ENCODE measurements at places on chromosomes 2 and 18. TPM values are rescaled to one million over a fixed set of nuclear protein-coding genes. Genes with fewer than 3 reads are reported as not detected.

- no peak for DNase-seq
Observed at GRCh38 chr18:45541421-45541820, 73.9 kb upstream of the SLC14A2 start.

GRCh38 chr18:51082571-51083267 is 52.7 kb downstream of the SMAD4 start:
- DNase-seq, result no peak

DNA sequence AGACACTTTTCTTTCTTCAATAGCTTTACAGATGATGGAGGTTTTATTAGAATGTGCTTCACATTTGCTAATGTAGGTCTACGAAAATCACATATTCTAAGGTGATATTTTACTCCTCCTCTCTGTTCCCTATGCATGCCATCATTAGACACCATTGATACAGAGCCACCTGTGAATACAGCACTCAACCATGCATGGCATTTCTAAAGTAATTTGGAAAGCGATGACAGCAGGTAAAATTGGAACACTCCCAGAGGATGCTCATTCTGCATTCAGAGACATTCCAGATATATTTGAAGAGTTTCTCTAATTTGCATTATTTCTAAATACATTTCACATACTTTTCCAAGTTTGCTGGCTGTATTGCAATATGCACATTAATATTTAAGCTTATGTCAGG is 65.3 kb upstream of the RIT2 start:
- no peak for DNase-seq

DNA sequence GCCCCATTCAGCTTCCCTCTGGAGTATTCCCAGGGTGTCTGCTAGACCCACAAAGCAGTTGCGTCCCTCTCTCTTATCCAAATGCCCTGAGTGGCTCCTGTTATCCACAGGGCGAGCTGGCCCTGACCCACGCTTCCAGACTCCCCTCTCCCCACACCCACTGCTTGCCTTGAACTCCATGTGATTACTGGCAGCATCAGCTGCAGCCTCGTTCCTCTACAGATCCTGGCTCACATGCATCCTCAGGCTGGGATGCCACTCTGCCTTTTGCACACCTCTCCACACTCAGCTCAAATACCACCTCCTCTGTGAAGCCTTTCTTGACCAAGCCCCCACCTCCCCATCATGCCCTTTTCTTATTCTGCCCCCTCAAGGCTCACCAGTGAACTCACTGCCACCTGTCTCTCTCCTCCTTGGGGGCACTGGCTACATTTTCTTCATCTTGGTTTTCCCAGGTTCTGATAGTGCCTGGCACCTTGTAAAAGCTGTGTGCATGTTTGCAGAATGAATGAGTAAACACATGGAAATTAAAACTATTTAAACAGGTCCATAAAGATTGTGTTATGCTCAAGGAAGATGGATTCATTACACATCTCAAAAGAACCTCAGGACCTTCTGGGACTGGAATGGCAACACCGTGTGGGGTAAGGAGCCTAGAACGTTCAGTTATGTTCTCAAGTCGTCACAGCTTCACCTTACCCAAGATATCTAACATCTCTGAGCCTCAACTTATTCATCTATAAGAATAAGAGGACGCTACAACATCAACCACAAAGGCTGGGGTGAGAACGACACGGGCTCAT is 165.0 kb downstream of the BCL2 start:
- DNase-seq, result no peak

DNA sequence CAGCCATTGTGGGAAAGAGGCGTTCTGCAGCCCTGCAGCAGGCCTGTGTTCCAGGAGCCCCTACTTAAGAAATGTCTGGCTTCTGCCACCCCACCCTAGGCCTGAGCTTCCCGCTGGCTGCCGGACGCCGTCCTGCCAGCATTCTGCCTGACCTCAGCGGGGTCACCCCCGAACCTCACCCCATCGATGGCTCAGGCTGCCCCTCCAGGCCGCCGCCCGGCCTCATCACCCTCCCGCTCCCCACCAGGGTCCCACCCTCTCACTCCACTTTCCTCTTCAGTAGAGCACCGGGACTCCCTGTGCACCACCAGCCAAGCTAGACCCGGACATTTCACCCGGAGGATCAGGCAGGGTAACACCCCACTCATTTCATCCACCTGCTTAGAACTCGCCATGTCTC is 73.6 kb upstream of the SALL3 start:
- no peak for DNase-seq

DNA sequence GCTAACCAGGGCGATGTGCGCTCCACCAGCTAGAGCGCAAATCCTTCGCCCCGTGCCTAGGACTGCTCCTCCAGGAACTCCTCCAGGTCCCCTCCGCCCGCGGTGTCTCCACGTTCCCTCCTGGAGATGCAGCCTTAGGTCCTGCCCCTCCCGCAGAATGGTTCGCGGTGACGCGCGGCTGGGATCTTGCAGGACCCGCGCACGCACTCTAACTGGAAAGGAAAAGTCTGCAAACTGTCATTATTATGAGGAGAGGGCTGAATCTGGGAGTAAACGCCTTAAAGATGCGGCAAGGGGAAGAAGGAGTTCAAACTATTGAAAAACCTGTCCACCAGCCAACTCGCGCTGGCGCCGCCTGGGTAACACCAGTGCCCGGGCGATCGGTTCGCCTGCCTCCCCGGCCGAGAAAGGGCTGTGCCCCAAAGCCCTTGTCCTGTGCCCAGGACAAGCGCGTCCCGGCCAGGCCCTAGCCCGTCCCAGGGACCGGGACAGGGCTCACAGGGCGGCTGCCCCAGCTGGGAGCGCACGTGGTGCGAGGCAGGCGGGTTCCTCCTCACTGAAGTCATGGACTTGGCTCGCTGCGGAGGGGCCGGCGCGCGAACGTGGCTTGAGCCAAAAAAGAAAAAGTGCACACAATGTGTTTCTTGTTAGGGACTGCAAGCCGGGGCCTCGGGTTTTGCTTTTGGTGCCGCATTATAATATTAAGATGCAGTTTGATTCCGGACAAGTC is 5.5 kb upstream of the ID2 start:
- no peak for DNase-seq

DNA sequence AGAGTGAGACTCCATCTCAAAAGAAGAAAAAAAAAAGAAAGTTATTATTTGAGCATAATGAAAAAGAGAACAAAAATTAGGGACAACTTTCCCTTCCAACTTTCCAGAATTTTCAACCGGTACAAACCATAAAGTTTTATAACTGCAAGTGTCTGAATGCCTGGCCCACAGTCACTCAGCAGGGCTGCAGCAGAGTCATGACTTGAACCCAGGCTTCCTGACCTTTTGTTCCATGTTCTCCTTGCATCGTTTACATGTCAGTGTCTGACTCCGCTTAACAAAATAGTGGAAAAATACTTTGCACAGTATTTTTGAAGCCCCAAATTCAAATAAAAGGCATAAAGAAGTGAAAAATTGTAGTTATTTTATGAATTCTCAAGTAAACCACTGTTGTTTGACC is 82.7 kb downstream of the LTBP1 start:
- DNase-seq, result no peak

- no peak for DNase-seq
Observed at GRCh38 chr2:118671701-118672454, 175.6 kb downstream of the EN1 start.

- DNase-seq, result peak; percentile 38
Observed at GRCh38 chr2:109242654-109243331, 113.8 kb downstream of the SH3RF3 start.

GRCh38 chr2:15939854-15940660 is at the start of gene MYCN:
Gene MYCN (plus strand): TSS chr2:15940550. CDS start chr2:15942065, 1,515 bp downstream.
- no peak for DNase-seq

- DNase-seq, result no peak
Observed at GRCh38 chr2:235506291-235506996, 12.6 kb downstream of the AGAP1 start.

ACTR2 gene
- total RNA-seq, result 131 TPM

CENPA gene
- not detected for total RNA-seq

RGPD4 gene
- total RNA-seq, result not detected

C2orf92 gene
- total RNA-seq, result 13.7 TPM
